CD4-positive, alpha-beta T cell treated with Interleukin-6 at 100 ng/mL for 8 hours (primary cell): ENCODE measurements at places on chromosomes 12 and 14.

DNA sequence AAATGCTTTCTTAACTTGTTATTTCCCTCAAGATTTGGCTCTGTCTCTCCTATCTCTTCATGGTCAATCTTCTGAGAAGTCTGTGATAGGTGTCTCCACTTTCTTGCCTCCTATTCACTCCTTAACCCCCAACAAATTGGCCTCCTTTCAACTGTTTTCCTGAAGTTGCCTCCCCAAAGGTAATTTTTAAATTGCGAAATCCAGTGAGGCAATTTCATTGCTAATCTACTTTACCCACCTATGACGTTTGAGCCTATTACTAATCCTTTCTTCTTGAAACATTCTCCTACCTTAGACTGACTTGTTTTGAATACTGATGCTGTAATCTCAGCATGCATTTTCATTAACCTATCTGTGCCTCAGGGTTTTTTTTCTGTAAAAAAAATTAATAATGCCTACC is 6.0 kb upstream of the KCNH5 start:
- DNase-seq: no peak

- DNase-seq: no peak
These were observed 105.4 kb downstream of the PAPLN start for GRCh38 chr14:73342670-73343069.

DNA sequence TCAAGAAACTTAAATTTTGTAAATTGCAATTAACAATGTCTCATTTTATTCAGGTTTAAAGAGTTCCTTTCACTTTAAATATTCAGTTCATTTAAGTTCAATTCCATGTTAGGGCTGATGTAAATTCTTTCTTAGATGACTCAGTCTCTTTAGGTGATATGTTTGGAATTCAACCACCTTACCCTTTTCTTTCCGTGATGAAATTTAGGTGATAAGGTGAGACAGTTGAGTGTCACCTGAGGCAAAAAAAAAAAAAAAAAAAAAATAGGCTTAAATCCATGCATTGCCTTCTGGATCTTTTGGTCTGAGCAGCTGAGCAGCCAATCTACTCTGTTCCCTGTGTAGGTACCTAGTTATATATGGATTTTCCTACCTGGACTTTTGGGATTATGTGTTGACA is 299.5 kb downstream of the DAD1 start:
- DNase-seq: no peak

DNA sequence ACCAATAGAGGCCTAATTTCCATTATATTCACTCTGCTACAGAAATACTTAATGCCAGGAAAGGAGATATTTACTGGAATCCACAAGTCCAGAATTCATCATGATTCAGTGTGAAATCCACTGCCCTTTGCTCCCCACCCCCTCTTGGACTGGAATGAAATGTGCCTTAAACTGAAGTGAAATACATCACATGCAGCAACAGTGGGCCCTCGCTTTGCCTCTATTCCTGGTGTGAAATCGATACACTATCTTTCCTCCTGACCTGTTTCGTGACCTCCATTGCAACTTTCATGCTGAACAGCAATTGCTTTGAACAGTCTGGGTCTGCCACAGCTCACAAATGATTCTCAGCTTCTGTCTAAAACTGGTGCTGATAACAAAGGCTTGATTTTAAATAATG is 100.6 kb downstream of the NPAS3 start:
- DNase-seq: no peak

DNA sequence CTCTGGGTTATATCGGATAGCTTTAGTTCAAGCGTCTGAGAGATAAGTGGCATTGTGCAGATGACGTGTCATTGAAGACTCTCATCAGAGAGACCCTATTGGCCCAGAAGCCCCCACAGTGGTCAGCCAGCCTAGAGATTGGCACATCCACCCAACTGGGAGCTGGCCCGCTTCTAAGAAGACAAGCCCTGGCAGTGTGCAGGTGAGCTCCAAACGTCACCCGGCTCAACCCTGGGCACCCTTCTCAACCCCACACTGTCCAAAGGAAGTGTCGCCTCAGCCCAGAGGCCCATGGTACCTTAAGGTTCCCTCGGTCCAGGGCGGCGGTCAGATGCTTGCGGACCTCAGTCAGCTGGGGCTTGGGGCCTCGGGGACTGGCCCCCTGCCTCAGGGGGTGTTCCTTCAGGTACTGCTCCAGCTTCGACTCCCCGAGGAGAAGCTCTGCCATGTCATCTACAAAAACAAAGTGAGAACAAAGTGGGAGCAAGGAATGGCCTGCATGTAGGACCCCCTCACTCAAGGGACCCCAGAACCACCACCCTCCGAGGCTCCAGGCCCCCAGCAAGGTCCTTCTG is 30.3 kb downstream of the TTC7B start:
- DNase-seq: no peak
